ENCODE measurements at places on chromosomes 3 and 15.

- no peak for DNase-seq
- no peak overlapping the region for H3K4me3 ChIP-seq
- H3K27ac ChIP-seq: no peak overlapping the region
- no peaks in the 10 kb centered on the region for H3K36me3 ChIP-seq
These were observed 241.4 kb upstream of the SOX2 start for GRCh38 chr3:181470349-181470748.

- peak; percentile 94 for DNase-seq
- H3K4me1 ChIP-seq: peaks cover 8% of the 10 kb centered on the region
- peak within 1 kb of the TSS; percentile 77 for H3K27ac ChIP-seq
- H3K36me3 ChIP-seq: peaks cover 23% of the 10 kb centered on the region
- H3K27me3 ChIP-seq: no peaks in the 10 kb centered on the region
These were observed at the start of gene CLK3 for GRCh38 chr15:74615508-74616365. CLK3 (plus strand) TSS chr15:74615836; CDS start chr15:74619197, 3,361 bp downstream.

DNA sequence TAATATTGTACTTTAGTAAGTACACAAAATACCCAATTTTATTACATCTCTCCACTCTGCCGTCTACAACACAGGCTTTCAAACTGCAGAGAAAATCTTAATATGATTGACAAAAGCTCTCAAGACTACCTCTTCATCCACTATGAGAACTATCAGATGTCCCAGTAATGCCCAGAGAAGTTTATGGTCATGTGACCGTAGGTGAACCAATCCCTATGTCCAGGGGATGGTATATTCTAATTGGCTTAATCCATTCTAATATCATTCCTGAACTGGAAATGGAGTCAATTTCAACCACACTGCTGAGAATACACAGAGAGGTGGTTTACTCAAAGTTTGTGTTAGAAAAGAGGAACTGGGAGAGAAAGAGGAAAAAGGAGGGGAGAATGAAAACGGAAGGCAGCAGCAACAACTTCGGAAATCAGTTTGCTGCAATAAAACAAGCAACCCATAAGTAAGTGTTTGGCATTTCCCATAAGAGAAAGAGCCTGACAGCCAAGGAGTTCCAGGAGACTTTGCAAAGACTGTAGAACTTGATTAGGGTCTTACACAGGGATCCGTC lies 7.3 kb downstream of the SST start:
- no peak for DNase-seq
- H3K27me3 ChIP-seq: no peaks in the 10 kb centered on the region
- no peaks in the 10 kb centered on the region for H3K4me1 ChIP-seq

- no peaks in the 10 kb centered on the region for H3K27me3 ChIP-seq
- no peaks in the 10 kb centered on the region for H3K4me1 ChIP-seq
- H3K27ac ChIP-seq: no peak overlapping the region
- H3K36me3 ChIP-seq: no peaks in the 10 kb centered on the region
These were observed 43.8 kb downstream of the POMGNT2 start for GRCh38 chr3:43062040-43062563.

- H3K27me3 ChIP-seq: no peaks in the 10 kb centered on the region
- no peaks in the 10 kb centered on the region for H3K36me3 ChIP-seq
- no peak overlapping the region for H3K27ac ChIP-seq
- peaks cover 2% of the 10 kb centered on the region for H3K4me1 ChIP-seq
- H3K4me3 ChIP-seq: no peak overlapping the region
- no peak for DNase-seq
These were observed 45.8 kb downstream of the EEFSEC start for GRCh38 chr3:128199110-128199509.

GRCh38 chr3:18098960-18099587 lies 326.1 kb downstream of the SATB1 start:
- H3K27me3 ChIP-seq: no peaks in the 10 kb centered on the region
- no peaks in the 10 kb centered on the region for H3K36me3 ChIP-seq
- peak overlapping the region; percentile 22 for H3K27ac ChIP-seq
- H3K4me3 ChIP-seq: no peak overlapping the region
